Left ventricle myocardium inferior (tissue), 1 donor: ENCODE measurements at places on chromosomes 5 and 9.

GRCh38 chr5:58378613-58379390, 81.1 kb downstream of the PLK2 start:
- no peak for DNase-seq

GRCh38 chr5:1316588-1317340, 21.9 kb upstream of the TERT start:
- DNase-seq = no peak

GRCh38 chr9:106622164-106622487, 240.8 kb upstream of the ZNF462 start:
- DNase-seq = no peak

DNA sequence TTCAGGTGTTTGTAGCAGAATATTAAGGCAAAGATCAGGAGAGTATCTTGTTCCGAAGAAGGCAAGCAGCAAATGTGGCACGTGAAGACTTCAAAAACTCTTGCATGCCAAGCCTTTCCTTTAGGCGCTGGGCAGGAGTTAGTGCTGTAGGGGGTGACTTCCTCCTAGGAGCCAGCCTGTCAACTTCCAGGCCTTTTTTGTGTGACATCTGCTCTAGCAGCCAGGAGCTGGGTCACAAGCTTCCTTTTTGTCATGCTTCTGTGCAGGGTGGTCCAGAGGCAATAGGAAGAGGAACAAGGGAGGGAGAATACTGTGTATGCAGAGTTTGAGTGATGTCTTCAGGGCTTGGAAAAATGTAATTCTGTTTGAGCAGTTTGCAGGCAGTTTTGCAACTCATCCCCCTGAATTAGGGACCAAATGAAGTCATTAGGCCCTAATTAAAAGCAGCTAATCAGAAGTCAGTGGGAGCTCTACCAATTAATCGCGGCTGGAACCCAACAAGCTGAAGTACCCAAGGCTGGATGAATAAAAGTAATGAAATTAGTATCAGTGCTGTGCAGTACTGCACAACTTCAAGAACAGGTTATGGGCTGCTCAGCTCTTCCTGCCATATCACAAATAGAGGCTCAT, 53.5 kb downstream of the TLR4 start:
- no peak for DNase-seq

DNA sequence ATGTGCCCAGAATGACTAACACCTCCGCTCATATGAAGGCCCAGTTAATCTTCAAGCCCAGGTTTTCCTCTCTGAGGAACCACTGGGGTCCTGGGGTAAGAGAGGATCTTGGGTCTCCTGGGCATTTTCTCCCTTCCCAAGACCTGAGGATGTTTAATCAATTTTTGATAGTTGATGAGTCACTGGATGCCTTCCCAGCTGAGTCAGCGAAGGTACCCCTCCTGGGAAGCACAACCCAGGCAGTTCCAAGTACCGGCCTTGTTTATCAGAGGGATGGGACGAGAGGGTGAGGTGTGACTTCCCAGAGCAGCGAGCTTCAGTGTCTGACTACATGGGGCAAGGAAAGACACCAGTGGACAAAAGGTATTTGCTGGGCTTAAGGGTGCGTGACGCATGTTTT, 119.6 kb upstream of the IL12B start:
- no peak for DNase-seq

DNA sequence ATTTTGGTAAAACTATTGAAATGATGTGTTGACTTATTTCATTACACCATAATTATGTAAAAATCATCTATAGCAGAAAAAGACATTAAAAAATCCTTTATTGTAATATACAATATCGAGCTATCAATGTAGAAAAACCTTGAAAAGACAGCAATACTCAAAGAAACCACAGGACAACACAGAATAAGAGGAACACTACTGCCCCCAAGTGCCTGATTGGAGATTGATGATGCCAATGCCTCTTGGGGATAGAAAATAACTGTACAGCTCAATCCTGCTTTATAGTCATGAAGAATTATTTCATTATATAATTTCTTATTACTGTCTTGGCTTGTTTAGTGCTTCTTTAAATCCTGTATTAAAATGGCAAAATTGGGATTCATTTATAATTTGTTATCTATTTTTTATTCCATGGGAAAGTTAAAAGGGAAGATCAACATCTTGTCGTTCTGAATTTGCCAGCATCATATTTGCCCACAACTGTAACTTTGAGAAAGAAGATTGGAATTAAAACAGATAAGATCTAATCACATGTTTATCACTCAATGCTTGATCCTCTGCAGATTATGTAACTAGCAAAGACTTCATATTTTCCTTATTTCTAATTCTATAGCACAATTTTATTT, 337.5 kb downstream of the CDH9 start:
- DNase-seq = no peak

GRCh38 chr9:134570711-134571325, 70.8 kb upstream of the COL5A1 start:
- DNase-seq = peak; percentile 7

GRCh38 chr9:15154677-15155076, 152.3 kb downstream of the TTC39B start:
- DNase-seq = no peak

DNA sequence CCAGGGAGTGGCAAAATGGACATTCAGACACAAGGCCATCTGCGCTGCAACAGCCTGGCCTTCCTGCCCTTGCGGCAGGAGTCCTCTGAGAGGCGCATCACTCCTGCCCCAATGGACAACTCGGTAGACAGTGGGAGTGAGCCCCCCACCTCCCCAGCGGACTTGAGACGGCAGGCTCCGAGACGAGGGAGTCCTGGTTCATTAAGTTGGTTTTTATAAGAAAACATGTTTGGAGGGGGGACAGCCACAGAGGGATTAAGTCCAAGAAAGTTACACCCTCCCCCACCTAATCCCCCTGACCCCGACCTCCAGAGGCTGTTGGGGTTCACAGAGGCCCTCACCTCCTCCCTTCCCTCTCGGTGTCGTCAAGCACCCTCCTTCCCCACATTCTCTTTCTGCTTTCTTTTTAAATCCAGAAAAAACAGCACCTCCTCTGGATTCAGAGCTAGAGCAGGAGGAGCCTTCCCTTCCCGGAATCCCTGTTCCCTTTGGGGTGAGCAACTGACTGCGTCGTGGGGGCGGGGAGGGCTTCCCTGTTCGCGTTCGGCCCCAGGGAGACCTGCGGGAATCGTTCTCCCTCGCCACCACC, 1.8 kb upstream of the EGR1 start:
- DNase-seq = no peak

DNA sequence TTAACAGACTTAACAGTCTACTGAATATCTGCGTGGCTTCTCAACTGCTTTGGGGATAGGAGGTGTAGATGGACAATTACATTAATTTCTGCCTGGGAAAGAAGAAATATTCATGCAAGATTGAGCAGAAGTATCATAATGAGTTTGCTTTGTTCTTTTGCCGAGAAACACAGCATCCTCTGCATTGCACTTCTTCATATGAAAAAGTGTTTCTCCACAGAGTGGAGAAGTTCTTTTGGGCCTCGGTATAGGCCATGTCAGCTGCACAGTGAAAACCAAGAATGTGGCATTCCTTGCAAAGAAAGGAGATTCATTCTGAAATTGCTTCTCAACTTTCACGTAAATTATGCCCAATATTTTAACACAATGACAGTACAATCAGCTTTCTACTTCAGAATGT, 17.6 kb upstream of the SNX2 start:
- no peak for DNase-seq

DNA sequence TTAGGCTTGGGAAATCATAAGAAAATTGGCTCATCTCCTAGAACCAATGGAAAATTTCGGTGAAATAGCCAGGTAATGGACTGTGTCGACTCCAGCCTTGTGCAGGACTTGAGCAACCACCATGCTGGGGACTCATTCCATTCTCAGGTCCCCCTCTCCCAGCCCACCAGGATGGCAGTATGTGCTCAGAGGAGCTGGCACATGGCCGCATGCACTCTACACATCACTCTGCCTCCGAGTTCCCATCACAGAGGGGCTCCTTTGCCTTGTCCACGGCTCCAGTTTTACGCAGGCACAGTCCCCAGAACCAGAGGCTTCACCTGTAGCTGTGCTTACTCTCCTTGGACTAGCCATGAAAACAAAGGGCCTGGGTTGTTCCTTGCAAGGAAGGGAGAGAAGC, 149.3 kb downstream of the PAX5 start:
- DNase-seq = no peak

DNA sequence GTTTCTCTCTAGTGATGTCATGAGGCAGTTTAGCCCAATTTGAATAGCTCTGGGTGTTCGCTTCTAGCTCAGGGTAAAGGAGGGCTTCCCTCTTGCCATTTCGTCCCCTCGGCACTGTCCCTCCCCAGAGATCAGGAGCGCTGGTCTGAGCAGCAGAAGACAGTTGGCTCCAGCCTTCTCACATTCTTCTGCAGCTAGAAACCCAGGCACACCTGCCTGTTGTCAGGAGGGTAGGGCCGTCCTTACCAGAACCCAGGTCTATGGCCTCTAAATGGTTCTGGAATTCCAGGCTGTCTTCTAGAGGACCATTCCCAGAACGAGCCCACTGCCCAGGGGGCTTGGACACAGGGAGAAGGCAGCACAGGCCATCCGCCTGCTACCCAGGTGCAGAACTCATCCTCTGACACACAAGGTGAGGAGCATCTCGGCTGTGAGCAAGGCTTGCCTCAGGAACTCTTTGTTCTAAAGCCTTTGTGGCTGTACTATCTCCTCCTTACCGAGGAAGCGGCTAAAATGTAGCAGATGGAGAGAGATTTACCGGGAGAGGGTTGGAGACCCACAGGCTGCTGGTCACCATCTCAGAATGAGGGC, 255.6 kb upstream of the IRX2 start:
- no peak for DNase-seq

GRCh38 chr9:91555132-91555531, 131.5 kb upstream of the NFIL3 start:
- DNase-seq = no peak

DNA sequence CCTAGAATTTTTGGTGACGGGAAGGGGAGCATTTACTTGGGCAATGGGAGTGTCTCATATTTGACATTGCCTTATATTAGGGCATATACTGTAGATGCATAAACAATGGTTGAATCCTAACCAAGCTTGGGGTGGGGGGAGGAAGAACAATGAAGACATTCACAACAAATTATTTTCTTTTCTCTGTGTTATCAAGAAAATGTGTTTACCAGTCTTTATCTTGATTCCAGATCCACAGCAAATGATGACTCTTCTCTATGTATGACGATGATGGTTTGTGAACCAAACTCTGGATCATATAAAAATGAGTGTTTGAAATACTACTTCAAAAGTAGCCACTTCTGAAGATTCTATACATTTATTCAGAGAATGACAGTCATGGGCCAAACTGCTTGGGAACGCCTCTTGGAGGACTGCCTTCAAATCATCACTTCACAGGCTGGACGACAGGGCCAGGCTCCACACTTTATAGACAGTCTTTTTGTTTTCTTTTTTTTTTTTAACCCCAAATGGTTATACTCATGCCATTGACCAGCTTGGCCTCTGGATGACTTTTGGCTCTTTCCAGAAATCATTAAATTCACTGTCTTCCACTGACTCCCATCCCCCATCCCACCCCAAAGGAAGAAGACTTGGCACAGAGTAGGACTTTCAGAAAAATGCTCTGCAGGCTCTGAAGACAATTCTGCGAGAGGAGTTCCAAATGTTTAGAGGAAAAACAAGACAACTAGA, 123.8 kb upstream of the LIFR start:
- no peak for DNase-seq
